ENCODE measurements at places on chromosomes 1 and 21.

DNA sequence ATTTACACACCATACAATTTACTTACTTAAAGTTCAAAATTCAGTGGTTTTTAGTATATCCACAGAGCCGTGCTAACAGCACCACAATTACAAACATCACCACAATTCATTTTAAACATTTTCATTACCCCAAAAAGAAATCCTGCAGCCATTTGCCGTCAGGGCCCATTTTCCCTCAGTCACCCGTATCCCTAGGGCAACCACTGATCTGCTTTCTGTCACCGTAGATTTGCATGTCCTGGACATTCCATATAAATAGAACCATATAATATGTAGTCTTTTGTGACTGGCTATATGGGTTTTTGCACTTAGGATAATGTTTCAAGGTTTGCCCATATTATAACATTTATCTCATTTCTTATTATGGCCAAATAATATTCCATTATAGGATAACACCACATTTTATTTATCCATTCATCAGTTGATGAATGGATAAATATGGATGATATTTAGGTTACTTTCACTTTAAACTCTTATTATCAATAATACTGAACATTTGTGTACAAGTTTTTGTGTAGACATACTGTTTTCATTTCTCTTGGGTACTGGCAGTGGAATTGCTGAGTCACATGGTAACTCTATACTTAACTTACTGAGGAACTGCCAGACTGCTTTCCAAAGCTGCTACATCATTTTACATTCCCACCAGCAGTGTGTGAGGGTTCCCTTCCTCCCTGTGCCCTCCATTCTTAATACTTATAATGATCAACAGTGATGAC is 68.9 kb downstream of the ST3GAL3 start:
- DNase-seq: peak; percentile 58

GRCh38 chr1:218330043-218330623 is 15.0 kb upstream of the TGFB2 start:
- peak; percentile 68 for DNase-seq

DNA sequence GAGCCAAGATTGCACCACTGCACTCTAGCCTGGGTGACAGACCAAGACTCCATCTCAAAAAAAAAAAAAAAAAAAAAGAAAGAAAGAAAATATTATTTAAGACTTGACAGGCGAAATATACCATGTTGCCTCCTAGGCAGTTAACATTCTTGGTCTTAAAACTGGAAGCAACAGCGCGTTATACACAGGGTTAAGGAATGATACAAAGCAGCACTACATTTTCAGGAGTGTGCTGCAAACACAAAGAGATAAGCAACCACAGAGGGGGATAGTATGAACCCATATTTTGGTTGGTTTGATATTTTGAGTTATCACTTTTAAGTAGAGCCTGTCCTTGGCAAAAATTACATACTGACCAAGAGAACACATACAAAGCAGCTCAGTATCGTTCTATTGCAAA is 25.1 kb downstream of the USP24 start:
- peak; percentile 65 for DNase-seq

DNA sequence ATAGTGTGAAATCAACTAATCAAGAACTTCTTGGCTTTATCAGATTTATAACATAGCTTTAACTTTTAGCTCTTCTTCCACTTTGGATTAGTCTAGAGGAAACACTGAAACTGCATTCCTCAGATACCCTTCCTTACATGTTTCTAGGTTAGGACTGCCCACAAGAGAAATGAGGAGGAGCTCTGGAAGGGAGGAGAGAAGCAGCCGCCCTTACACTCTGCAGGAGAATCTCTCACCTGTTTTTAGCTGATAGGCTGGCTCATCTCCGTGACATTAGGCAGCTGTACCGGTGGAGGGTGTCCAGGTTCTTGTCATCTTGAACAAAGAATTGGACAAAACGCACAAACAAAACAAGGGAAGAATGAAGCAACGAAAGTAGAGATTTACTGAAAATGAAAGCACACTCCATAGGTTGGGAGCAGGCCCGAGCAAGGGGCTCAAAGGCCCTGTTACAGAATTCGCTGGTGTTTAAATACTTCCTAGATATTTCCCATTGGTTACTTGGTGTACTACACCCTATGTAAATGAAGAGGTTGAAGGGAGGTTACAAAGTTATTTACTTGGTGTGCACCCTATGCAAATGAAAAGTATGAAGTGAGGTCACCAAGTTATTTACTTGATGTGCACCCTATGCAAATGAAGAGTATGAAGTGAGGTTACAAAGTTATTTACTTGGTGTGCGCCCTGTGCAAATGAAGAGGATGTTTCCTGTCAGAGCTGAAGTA is 524.9 kb upstream of the CHRM3 start:
- no peak for DNase-seq

DNA sequence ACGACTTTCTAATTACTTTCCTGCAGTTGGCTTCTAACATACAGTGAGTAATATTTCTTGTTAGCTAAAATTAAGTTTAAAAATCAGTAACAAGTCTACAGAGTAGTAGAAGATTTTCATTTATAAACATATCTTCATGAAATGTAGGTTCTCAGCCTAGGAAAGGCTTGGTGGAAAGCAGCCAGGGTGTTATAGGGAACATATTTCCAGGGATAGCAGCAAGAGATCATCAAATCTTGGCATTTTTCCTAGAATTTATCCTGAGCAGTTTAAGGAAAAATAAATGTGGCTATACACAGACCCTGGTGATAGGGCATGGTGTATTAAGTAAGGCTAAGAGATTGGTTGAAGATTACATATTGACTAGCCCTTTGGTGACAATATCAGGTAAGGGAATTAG is 203.5 kb upstream of the NEGR1 start:
- DNase-seq: no peak

Data from erythroblast (primary cell).